ENCODE measurements at places on chromosomes 13 and 19. TPM values are rescaled to one million over a fixed set of nuclear protein-coding genes. Genes with fewer than 3 reads are reported as not detected.

CPAMD8 gene
- 4.9 TPM for total RNA-seq

ADGRL1 gene
- 34.1 TPM for total RNA-seq

SMIM44 gene
- total RNA-seq, result not detected

SPINT2 gene
- 0.11 TPM for total RNA-seq

ICAM1 gene
- 22.5 TPM for total RNA-seq

RUBCNL gene
- total RNA-seq, result 2.1 TPM

ZNF497 gene
- total RNA-seq, result 3.3 TPM
